ENCODE measurements at places on chromosomes 2 and 18.

- DNase-seq = no peak
These were observed 390.0 kb downstream of the MEIS1 start for GRCh38 chr2:66824926-66825325.

DNA sequence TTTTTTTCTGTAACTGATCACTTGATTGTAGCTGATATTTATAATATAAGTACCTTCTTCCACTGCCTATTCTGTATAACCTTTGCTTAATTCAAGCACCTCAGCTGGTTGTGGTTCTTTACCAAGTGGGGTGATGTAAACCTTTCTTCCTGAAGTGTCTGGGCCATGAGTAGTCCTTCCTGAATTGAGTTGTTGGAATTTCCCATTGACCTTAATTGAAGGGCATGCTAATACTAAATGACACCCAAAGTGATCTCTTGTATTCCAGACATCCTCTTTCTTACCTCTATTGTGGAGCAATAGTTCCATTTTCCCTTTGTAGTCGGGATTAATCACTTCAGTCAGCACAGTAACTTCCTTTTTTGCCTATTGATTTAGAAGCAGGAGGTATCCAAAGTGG, 1496.8 kb upstream of the CELF4 start:
- no peak for DNase-seq

- peak; percentile 82 for DNase-seq
These were observed 1.6 kb downstream of the KCNJ3 start for GRCh38 chr2:154700136-154700535.

- no peak for DNase-seq
These were observed 50.4 kb downstream of the MBD2 start for GRCh38 chr18:54173980-54174630.

Data from NCI-H446 treated with DMSO at 0.1 percent for 48 hours (cell line).